ENCODE measurements at places on chromosomes 6 and 20.

DNA sequence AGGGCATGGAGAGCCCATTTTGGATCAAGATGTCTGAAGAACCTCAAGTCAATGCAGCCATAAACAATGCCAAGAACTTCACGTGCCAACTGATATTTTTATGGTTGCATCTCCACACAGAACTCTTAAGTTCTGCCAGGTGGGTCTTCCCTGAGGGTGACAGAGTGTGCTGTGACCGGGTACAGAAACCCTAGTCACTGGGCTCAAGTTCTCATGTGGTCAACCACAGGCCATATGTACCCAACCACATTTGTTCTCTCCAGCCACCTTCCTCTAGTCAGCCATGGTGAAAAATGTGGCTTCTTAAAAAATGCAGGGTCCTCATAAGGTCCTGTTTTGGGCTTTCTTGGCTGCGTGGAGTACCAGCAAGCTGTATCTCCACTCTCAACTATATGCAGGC lies 48.9 kb downstream of the CLIC5 start:
- no peak for DNase-seq

DNA sequence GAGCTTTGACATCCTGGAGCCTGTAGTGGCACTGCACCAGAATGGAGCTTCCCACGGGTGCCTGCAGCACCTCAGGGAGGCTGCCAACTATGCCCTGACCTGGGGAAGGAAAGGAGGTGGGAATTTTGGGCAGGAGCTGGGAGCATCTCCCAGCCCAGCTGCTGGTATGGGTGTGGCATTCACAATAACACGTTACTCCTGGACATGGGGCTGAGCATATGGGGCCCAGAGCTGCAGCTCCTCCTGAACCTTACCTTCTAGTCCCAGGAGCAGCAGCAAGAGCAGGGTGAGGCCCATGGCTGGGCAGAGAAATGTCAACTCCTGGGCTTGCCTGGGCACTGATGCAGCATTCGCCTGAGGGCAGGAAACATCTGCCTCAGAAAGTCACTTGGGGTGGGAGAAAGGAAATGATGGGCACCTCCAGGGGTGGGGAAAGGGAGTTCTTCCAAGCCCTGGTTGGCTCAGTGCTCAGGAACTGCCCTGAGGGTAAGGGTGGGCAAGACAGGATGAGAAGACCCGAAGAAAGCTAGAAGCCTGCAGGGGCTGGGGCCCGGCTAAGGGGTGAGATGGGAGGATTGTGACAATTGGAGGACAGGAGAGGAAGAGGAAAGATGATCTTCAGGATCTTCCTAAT lies at the start of gene TREML1:
TSS of gene TREML1 (minus strand) at position 356 of the 634 bp plus-strand sequence. CDS start at position 297, 59 bp downstream.
- DNase-seq: no peak

DNA sequence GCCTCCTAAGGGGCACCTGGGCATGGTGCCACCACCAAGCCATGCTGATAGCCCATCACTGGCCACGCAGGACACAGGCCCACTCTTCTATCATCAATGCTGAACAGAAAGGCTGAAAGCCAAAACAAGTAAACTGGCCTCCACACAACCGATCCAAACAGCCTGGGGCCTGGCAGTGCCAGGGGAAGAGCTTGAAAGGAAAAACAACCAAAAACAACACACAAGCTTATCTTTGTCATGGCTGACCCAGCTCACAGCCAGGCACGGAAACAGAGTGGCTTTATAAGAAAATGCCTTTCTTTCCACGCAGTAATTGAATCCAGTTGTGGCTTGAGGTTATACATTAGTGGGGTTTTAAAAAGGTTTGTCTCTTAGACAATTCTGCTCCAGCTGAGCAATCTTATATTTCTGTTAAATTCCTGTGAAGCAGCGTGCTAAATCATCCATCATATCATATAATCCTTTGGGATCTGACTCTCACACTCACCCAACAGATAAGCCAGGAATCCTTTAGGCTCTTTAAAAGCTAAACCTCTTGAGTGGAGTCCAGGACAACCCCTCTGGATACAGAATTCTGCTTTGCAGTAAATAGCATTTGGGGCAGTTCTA lies 65.4 kb upstream of the SLC22A16 start:
- DNase-seq: no peak

DNA sequence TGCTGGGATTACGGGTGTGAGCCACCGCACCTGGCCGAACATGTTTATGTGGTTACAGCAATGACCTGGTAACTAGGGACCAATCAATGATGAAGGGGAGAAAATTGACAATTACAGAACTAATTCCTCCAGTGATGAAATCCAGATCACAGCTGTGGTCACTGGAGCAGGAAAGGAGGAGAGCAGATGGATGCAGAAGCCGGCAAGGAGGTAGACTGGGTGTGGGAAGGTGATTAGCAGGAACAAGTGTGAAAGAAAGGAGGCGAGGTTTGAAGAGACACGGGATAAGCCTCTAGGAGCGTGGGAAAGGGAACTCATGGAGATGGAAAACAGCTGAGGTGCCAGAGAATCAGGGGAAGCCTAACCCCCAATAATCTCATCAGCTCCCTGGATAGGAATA lies 17.2 kb upstream of the SPAG4 start:
- no peak for DNase-seq

GRCh38 chr6:89411145-89412070 lies 665 bp downstream of the RRAGD start:
- DNase-seq: no peak

DNA sequence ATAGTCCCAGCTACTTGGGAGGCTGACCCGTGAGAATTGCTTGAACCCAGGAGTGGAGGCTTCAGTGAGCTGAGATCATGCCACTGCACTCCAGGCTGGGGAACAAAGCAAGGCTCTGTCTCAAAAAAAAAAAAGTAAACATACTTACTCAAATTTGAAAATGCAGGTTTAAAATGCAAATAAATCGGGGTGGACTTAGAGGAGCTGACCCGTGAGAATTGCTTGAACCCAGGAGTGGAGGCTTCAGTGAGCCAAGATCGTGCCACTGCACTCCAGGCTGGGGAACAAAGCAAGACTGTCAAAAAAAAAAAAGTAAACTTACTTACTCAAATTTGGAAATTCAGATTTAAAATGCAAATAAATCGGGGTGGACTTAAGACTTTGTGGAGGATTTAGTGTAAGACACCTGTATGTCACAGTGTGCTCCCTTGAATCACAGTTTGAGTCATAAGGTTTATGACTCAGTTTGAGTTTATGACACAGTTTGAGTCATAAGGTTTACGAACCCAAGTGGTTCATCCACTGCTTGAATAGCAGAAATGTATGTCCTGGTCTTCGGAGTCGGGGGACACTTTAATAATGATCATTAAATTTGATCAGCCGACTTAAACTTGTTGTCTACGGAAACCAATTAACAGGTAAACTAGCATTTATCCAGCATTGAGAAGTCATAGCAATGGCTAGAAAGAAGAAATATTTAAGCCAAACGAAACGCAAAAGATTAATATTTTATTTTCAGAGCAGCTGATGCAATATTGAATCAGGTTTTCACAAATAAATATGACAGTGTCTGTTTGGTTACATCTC lies 6.8 kb upstream of the MRPS10 start:
- DNase-seq: no peak

DNA sequence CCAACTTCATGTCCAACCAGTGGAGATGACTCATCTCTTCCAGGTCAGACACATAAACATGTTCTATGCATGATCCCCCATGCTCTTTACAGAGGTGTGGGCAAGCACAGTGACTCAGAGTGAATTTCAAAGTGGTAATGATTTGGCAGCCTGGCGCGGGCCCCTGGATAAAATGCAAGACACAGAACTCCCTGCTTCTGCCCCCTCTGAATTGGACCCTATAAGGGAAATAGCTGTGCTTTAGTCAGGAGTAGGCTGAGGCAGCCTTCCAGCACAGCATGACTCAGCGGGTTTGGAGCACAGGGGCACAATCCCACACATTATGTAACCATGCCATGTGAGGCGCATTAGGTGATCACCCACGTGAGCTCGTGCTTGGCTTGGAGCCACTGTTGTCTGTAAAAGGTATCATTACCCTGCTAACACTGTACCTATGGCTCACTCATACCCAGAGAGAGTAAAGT lies 127.4 kb downstream of the C6orf118 start:
- no peak for DNase-seq

DNA sequence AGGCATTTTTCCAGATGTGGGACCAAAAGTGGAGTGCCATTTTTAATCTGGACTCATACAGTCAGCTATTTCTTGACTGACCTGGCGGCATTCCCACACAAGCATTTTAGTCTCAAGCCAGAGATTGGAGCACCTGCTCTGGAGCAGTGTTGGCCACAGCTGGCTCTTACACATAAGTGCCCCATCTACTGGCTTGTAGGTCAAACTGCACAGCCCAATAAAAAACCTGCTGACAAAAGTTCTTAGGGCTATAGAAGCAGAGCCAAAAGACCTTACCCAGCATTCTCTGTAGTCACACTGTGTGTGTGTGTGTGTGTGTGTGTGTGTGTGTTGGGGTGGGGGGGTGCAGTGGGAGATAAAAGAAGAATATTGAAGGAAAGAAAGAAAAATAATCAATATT lies 38.6 kb upstream of the SENP6 start:
- DNase-seq: no peak

DNA sequence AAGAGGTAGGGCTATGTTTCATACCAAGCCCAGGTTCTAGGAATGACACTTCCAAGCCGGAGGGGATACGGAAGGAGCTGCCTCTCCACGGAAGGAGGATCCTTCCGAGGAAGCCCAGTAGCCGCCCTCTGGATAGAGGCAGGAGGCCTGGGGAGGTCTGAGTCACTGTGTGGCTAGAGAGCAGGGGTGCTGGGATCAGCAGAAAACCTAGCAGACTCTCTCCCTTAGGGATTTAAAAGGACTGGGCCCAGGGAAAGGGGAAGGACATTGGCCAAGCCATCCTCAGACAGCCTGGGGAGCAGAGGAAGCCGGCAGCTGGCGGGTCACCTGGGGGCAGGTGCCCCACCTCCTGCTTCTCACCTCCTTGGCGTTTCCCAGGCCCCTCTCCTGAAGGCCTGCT lies 36.6 kb upstream of the NFATC2 start:
- DNase-seq: no peak

DNA sequence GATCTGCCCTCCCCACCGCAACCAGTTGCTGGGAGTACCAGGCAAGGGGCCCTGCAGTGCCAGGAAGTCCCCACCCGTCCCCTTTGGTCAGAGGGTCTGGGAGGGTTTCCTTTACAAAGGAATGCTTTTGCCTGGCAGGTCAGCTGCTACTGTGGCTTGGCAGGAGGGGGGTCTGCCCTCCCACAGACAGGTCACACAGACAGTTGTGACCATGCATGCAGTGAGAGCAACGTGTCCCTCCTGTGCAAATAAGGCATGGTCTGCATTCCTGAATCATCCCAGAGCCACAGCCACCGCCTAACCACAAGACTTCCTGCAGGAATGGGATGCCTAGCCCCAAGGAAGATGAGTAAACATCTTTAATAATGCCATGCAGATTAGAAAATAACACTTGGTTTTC lies 439 bp upstream of the F13A1 start:
- DNase-seq: no peak

DNA sequence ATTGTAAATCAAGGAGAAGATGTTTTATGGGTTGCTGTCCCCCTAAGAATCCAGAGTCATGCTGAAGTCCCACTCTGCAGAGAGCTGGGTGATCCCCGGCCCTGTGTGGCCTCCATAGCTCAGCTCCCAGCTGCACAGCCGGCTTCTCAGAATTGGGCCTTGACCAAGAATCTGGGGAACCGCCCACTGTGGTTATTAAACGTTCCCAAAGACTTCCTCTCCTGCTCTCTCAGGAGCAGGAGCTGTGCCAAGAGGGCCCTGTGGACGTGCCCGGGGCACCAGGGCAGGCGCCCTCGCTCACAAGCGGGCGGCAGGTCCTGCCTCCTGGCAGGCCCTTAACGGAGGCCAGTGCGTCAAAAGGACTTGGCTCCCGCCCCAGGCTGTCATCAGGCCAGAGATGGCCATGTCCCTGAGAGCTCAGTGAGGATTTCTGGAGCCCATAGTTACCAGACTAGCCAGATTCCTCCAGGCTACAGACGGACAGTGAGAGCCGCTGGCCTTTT lies 30.4 kb downstream of the ZC3H12D start:
- no peak for DNase-seq

- no peak for DNase-seq
Observed at GRCh38 chr6:168027521-168027920, 30.1 kb downstream of the KIF25 start.

- no peak for DNase-seq
Observed at GRCh38 chr6:87905101-87905641, 142.5 kb upstream of the SPACA1 start.
